ENCODE measurements at places on chromosomes 6 and 20.

DNA sequence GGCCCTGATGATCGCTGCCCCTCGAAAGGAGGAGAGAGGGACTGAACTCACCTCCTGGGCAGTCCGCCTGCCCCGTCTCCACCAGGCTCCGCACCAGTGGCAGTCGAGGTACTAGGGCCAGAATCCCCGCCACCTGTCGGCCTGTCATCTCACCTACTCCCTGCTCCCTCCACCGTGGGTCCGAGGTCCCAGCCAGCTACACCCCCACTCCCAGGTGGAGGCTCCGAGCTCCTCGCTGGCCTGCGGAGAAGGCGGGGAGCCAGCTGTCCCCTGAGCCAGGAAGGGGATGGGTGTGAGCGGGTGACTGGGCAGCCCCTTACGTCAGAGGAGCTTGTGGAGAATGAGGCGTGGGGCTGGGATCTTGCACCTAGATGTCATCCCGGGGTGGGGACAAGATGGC is 1066.5 kb upstream of the MANEA start:
- no peak for DNase-seq

GRCh38 chr6:136980070-136980469 is 58.0 kb downstream of the SLC35D3 start:
- no peak for DNase-seq

- no peak for DNase-seq
These were observed 13.4 kb upstream of the IP6K3 start for GRCh38 chr6:33759887-33760629.

DNA sequence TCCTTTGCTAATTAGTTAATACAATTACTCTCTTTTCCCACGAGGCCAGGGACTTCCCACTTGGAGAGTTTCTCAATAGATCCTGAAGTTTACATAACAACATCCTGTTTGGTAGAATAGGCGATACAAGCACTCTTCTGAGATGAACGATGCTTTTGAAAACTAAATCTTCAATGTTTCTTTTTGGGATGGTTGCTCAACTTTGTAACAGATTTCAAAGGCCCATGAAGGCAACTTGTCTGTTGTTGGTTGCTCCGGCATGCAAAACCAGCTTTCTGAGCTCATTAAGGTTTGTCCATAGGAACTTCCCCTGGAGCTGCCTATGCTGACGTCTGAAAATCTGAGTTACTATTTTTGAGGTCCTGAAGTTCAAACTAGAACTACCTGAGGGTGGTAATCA is 25.9 kb upstream of the ROS1 start:
- no peak for DNase-seq

DNA sequence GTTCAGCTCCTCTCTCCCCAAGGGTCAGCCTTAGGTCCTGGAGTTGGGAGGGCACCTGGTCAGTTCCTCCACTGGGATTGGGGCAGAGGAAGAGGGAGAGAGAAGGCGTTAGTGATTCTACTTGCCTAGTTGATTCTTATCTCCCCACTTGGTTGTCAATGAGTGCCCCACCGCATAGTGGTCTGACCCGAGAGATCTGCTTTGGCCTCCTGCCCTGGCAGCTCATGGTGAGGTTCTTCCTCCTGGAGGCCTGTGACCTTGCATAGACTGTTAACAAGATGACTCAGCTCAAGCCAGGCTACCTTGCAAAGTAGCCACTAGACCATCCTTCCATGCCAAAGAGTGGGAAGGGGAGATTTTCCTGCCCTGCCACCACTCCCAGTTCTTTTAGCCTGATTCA is 160.6 kb downstream of the TMEM200A start:
- DNase-seq: peak; percentile 40

DNA sequence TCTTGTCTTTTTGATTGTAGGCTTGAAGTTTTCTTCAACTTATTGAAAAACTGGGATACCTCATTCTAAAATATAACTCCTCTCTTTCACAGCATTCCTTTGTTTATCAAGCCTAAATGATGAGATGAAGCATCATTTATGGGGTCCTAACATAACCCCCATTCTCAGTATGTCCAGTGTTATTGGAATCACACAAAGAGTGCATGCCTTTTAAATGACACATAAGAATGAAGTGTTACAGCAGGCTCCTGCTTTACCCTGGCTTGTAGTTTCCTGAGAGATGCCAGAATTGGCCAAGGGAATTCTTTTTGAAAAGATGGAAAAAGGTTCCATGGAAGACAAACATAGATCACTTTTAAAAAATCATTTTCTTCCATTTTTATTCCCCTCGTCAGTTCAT is 502.4 kb downstream of the BCKDHB start:
- no peak for DNase-seq

- peak; percentile 84 for DNase-seq
These were observed 11.3 kb downstream of the STMN3 start for GRCh38 chr20:63641792-63642523.

DNA sequence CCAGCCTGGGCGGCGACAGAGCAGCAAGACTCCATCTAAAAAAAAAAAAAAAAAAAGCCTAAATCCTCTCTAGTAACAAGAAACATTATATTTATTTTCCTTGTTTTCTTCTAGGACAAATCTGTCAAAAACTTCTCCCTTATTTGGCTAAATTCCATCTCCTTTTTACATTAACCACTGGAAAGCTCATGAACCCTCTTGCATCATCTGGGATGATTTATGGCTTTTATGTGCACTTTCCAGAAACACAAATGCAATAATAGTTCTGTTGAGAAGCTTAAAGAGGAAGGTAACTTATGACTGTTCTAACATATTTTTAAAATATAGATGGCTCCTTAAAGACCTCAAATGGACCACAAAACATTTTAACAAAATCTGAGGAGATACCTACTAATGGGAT is 526.1 kb upstream of the SPTLC3 start:
- DNase-seq: no peak

DNA sequence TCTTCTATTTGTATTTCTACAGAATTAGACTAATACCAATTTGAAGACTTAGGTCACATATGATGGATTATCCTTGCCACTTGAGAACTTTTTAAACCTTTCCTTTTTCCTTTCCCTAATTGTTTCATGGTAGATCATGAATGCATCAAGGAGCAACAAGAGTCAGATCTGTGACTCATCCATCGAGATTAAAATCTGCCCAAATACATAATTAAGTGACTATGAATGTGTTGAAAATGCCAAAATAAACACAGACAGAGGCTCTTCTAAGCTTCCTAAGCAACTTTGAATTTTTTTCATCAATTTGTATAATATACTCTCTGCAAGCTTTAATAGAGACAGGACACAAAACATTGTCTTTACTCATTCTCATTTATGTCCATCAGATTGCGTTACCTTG is 23.5 kb upstream of the HTR1E start:
- no peak for DNase-seq
